ENCODE measurements at places on chromosomes 13 and 19.
A peak's percentile ranks its signal among the peaks of the same experiment; 100 is the strongest.

DNA sequence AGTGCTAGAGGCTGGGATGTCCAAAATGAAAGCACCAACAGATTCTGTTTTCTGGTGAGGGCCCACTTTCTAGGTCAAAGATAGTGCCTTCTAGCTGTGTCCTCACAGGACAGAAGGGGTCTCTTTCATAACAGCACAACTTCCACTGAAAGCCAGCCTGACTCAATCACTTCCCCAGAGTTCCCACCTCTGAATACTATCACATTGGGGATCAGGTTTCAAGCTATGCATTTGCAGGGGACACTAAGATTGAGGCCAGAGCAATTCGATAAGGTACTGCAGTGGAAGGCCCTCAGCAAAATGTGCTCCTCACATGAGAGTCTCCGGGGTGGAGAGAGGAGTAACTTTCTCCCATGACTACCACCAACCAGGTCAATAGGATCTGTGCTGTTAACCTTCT lies 1501.5 kb downstream of the EFNB2 start:
- no peak for DNase-seq

GRCh38 chr13:27037571-27037970 lies 134.0 kb downstream of the USP12 start:
- no peak for DNase-seq

DNA sequence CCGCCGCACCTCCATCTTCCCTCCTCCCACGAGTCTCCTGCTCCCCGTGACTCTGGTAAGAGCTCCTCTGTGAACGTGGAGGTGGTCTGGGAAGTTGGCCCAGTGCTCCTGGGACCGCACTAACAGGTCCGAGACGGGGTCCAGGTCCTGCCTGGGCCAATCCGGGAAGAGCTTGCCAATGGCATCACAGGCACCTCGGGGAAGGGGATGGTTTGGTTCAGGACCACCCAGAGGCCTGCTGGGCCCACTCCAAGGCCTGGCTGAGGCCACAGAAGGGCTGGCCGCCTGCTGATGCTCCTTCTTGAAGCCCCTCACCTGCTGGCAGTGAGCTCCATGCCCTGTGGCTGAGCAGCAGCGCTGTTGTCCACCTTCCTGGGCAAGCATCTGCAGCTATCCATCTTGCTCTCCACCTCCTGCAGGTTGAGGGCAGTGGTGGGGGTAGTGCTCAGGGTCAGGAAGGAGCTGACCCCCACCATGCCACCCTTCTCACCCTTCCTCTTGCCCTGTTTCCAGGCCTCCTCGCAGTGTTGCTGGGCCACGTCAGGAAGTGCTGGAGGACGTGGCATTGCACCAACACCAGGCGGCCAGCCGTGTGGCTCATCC lies 41.2 kb upstream of the TPM4 start:
- no peak for DNase-seq

- no peak for DNase-seq
These were observed 30.1 kb upstream of the CCDC124 start for GRCh38 chr19:17902701-17903100.

- no peak for DNase-seq
These were observed 18.6 kb upstream of the TIMM44 start for GRCh38 chr19:7961920-7962626.

DNA sequence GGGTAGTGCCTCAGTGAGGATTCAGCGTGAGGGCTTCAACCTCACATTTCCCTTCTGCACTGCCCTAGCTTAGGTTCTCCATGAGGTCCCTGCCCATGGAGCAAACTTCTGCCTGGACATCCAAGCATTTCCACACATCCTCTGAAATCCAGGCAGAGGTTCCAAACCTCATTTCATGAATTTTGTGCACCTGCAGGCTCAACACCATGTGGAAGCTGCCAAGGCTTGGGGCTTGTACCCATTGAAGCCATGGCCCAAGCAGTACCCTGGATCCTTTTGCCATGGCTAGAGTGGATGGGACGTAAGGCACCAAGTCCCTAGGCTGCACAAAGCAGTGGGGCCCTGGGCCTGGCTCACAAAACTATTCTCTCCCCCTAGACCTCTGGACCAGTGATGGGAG lies 877.1 kb upstream of the KLHL1 start:
- no peak for DNase-seq

DNA sequence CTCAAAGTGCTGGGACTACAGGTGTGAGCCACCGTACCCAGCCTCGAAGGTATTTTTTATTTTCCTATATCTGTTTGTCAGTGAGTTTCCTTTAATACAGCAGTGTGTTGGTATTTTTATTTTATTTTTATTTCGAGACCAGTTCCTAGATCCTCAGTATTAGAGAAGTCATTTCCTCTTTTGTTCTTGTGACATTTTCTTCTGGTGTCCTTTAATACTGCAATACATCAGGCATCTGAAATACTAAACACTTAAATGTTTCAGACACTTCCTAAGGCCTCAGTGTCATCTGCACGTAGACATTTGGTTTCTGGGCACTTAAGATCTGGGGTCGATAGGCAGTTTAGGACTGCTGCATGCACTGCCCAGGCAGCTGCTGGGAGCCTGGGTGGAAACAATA lies 22.5 kb downstream of the GATAD2A start:
- no peak for DNase-seq

GRCh38 chr13:19239114-19239860 lies 57.7 kb upstream of the TUBA3C start:
- DNase-seq, result no peak

DNA sequence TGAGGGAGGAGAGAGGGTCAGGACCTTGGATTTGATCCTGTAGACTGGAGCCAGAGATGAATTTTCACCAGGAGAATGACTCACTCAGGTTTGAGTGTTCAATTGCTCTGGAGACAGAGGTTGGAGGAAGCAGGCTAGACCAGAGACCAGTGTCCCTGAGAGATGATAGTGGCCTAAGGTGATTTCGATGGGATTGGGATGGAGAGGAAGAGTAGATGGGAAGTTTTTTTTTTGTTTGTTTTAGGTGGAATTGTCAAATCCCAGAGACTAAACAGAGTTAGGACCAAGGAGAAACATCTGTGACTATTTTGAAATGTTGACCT lies 2.3 kb downstream of the CEBPG start:
- no peak for DNase-seq

GRCh38 chr13:87622971-87623370 lies 48.2 kb upstream of the SLITRK5 start:
- DNase-seq, result peak; percentile 16

DNA sequence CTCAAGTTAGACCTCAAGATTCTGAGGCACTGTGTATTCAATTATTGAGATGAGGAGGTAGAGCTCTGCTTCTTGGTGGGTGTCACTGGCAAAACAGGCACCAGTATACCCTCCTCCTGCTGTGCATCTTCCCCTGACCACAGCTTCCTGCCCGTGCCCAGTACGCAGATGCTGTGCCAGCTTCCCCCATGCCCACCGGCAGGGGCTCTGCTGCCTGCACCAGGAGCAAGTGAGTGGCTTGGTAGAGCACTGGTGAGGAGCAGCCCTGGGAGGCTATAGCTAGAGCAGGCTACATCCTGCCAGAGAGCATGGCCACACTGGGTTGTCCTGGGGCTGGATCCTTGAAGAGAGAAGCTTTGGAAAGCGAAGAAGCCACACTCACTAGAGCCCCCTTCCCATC lies 21.0 kb upstream of the RNF17 start:
- no peak for DNase-seq

- no peak for DNase-seq
These were observed 45.3 kb upstream of the ANKRD10 start for GRCh38 chr13:110960204-110960603.

- DNase-seq, result no peak
These were observed 6.6 kb upstream of the TPTE2 start for GRCh38 chr13:19567820-19568534.

DNA sequence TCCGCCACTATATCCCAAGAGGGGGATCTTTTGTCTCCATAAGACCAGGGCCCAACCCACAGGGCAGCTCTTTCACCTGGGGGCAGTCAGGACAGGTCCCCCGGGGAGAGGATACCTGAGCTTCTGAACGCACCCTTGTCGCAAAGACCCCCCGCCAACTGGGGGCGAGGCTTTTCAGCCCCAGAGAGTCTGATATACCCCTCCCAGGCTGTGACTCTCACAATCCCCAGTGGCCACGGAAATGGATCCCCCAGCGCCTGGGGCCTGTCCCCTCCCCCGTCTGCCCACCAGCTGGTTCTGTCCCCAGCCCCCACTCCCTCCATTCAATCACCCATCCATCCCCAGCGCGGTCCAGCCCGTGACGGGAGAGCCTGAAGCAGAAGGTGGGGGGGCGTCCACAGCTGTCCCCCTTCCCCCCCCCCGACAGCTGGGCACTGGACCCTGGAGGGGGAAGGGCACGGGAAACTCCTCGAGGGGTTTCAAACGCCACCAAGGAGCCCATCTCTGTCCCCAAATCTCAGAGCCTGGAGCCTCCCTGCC lies 823 bp downstream of the DOCK6 start:
- no peak for DNase-seq

DNA sequence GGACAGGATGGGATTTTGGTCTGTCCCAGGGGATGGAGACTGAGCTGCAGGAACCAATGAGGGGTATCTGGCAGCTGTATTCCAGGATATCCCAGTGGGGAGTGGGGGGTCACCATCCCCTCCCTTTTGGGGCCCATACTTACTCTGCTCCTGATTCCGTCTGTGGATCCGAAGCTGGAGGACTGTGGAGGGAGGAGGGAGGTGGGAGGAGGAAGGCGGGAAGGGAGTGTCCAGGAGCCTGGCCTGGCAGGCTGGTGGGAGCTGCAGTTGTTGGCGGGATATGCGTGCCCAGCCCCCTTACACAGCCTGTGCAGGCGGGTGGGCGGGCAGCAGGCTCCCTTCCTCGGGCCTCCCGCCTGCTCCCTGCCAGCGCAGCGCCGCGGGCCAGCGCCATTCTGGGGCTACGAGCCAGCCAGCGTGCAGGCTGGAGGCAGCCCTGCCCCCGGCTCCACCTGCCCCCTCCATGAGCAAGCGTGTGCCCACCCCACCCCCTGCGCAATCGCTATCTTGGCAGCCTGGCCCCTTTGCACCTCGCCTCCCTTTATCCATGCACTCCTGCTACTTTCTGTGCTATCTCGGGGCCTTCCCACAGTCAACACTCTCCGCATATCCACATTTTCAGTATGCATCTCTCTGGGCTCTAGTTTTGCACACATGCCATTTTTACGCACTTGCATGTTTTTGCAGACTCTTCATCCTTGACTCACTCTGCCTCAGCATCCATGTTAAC lies 2.8 kb downstream of the MAMSTR start:
- DNase-seq, result peak; percentile 82

DNA sequence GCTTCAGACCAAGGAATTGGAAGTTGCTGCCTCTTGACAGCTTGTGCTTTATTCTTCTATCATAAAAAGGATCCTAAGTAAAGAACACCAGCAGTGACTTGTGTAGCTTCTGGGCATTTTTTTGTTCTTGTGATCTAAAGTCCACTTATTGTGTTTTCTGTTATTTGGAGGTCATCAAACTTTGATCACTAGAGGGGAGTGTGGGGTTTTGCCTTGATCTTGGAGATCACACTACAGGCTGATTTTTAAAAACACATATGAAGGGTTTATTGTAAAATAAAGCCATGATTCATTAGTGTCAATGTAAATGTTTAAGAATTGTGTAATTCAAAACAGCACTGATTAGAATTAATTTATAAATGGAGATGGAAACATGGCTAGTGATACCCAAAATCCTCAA lies 328.7 kb upstream of the EDNRB start:
- no peak for DNase-seq

DNA sequence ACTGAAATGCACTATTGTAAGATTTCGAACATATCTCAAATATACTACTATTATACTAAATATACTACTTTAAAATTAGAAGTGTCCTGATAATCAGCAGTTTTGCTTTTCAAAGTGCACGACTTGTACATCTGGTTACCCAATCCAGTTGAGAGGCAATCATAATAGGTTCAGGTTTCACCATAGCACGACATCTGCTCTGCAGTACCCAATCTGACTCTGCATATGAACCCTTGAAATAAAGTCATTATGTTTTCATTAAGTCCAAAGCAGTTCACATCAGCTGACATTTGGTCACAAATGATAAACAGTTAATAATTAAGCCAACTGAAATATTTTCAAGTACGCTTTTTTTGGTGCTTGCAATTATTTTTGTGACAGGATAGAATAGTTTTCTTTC lies 90.6 kb downstream of the PCDH9 start:
- DNase-seq, result no peak

- DNase-seq, result no peak
These were observed 12.3 kb downstream of the ATP8B3 start for GRCh38 chr19:1799695-1800342.

DNA sequence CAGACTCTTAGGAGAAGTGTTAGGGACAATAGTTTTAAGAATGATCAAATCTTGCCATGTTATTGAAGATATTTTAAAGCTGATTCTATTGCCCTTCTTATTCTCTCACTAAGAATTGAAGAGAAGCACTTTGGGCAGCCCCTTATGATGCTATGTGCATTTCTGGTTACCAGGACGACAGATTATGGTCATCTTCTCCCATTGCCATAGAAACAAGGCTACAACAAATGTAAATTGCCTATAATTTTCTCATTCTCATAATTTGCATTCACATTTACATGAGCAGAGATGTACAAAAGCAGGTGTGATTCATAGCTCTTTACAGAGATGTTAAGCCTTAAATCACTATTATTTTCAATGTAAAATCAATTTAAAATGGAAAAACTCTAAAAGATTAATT lies 137.3 kb upstream of the PCDH9 start:
- no peak for DNase-seq

- no peak for DNase-seq
These were observed 16.2 kb downstream of the TLE6 start for GRCh38 chr19:2993579-2993978.

GRCh38 chr19:48812094-48812929 lies 1.5 kb upstream of the BCAT2 start:
- peak; percentile 93 for DNase-seq

- DNase-seq, result no peak
These were observed 21.7 kb downstream of the SIPA1L3 start for GRCh38 chr19:37928527-37929286.

GRCh38 chr13:50255639-50256038 lies 240.4 kb downstream of the KCNRG start:
- no peak for DNase-seq

- DNase-seq, result no peak
These were observed 74.6 kb downstream of the B3GLCT start for GRCh38 chr13:31274390-31274789.

GRCh38 chr13:75308222-75308621 lies 173.7 kb downstream of the TBC1D4 start:
- no peak for DNase-seq

GRCh38 chr19:42081584-42082203 lies 5.7 kb downstream of the ZNF574 start:
- DNase-seq, result peak; percentile 58

GRCh38 chr13:102771298-102772041 lies 2.1 kb downstream of the TEX30 start:
- no peak for DNase-seq

DNA sequence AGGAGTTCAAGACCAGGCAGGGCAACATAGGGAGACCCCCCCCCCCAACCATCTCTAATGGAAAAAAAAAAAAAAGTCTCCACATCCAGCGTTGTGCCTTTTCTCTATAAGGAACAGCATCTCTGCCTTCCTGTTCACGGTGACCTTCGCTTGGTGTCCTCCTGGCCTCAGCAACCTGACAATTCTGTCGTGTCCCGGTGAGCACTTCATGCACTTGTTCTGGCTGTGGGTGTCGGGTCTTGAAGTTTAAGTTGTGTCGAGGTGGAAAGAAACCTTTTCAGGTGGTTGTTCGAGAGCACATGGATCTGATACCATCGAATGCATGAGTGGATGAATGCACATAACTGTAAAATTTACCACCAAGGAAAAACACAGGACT lies 594 bp downstream of the ZNF559 start:
- no peak for DNase-seq

- DNase-seq, result no peak
These were observed 148.4 kb downstream of the KLF12 start for GRCh38 chr13:73985783-73986182.

GRCh38 chr13:82934000-82934399 lies 948.3 kb downstream of the SLITRK1 start:
- no peak for DNase-seq

- no peak for DNase-seq
These were observed 160.1 kb downstream of the SPRY2 start for GRCh38 chr13:80180740-80181355.

Data from hepatocyte (in vitro differentiated cells).